DMS 273 treated with DMSO at 0.1 percent for 48 hours (cell line): ENCODE measurements at places on chromosomes 12 and 14.

GRCh38 chr12:38555620-38556591, 239.3 kb downstream of the ALG10B start:
- no peak for DNase-seq

DNA sequence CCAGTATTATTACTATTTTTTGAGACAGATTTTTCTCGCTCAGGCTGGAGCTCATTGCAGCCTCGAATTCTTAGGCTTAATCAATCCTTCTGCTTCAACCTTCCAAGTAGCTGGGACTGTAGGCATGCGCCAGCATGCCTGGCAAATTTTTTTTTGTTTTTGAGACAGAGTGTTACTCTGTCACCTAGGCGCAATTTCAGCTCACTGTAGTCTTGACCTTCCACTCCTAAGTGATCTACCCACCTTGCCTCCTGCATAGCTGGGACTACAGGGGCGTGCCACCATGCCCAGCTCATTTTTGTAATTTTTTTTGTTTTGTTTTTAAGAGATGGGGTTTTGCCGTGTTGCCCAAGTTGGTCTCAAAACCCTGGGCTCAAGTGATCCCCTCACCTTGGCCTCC, 15.2 kb downstream of the ERC1 start:
- no peak for DNase-seq

DNA sequence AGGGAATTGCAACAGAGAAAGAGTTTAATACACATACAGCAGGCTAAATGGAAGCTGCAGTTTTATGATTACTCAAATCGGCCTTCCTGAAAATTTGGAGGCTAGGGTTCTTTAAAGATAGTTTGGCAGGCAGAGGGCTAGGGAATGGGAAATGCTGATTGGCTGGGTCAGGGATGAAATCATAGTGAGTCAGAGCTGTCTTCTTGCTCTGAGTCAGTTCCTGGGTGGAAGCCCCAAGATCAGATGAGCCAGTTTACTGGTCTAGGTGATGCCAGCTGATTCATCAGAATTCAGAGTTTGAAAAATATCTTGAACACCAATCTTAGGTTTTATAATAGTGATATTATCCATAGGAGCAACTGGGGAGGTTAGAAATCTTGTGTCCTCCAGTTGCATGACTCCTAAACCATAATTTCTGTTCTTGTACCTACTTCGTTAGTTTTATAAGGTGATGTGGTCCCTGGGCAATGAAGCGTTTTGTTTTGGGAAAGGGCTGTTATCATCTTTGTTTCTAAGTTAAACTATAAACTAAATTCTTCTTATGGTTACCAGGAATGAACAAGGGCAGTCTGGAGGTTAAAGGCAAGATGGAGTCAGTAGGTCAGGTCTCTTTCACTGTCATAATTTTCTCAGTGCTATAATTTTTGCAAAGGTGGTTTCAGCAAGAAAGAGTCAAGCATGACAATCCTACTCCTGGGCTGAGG, 257.8 kb upstream of the CCDC196 start:
- DNase-seq: no peak

DNA sequence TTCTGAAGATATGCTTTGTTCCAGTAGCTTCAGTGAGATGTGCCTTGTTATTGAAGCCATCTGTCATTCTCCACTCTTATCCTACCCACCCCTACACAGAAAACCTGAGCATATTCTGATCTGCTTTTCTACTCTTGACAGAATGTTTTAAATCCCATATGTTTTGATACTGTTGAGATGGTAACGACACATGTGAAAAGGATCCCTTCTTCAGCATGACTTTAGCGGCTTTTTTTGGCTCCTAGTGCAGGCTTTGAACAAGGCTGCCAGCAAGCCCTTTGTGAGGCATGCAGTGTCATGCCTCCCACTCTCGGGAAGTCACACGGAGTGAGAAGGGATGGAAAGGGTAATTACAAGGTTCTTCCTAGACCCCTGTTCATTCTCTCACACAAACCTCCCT, 228.8 kb upstream of the RGS6 start:
- peak; percentile 17 for DNase-seq

DNA sequence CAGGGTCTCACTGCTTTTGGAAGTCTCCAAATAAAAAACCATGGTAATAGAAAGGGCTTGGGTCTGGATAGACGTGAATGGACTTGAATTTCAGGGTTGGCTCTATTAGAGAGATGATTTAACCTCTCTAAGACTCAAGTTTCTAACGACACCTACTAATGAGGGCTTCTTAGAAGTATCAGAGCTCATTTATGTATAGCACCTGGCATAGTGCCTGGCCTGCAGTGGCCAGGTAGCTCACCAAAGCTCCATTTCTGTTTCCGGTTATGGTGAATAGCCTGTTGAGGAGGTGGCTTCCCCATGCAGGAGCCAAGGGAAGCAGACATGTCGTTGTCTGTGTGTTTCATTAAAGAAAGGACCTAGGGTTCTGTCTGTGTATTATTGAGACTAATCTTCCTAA, 108.6 kb downstream of the ETV6 start:
- no peak for DNase-seq

DNA sequence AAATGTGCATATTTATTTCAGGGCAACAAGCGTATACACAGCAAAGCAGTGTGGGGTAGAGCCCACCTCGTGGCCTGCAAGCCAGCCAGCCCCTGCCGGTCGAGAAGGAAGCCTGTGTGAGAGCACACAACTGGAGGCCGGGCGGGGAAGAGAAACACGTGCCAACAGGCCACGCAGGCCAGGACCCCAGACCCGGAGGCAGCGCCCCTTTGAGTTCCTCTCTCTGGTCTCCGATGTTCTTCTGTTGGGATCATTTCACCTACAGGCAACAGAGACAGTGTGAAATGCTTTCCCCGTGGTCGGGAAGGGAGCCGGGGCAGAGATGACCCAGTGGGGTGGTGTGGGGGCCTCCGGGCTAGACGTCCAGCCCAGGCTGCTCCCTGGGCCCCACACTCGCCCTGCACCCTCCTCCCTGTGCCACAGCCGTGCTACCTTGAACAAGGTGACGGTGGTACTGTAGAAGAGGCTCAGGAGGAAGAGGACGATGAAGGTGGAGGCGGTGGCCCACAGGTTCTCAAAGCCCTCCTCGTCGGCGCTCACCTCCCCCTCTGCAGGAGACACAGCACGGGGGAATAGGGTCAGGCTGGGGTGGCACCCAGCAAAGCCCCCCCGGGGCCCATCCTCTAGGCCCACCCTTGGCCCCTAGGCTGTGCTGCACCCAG, 325.5 kb downstream of the TMEM121 start:
- DNase-seq: no peak

DNA sequence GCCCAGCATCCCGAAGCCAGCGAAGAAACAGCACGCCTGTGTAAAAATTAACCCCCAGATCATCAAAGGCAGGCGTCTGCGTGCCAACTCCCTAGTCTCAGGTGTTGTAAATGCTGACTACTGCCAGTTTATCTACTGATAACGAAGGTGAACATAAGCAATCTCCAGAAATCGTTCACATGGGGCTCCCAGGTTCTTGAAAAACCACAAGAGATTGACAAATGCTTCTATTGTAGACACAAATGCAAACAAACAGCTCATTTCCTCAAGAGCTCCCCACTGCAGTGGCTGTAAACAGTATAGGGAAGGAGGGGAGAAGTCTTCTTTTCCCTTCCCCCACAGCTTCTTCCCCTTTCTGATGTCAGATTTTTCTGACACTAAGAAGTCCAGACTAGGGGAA, 5.3 kb upstream of the PLEKHG3 start:
- DNase-seq: no peak

DNA sequence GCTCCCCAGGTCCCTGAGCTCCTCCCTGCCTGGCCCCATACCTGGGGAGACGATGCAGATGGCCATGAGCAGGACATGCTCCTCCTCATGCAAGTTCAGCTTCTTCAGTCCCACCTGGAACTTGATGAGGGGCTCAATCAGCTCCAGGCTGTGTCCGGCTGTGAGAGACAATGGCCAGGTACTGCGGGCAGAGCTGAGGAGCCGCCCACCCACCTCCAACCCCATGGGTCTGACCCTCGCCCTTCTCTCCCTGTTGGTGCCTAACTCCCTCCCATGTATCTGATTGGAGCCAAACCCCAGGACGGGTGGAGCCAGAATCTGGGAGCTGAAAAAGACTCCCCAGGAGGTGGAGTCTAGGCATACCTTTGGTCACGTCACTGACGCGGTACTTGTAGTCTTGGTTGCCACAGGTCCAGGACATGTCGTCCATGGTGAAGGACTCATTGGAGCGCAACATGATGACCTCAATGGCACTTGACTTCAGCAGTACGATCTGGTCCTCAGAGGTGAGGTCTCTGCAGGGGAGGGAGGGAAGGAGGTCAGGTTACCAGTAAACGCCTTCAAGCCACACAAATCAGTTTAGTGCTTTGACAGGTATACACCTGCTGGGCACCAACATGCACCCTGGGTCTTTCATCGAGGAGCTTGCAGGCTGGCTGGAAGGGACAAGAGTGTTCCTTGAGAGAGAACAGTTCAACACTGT, 26.7 kb upstream of the HDAC7 start:
- DNase-seq: no peak

- no peak for DNase-seq
These were observed 6.8 kb downstream of the LRRC74A start for GRCh38 chr14:76833011-76833410.

- DNase-seq: no peak
These were observed 52.2 kb upstream of the CD163 start for GRCh38 chr12:7555752-7556151.

DNA sequence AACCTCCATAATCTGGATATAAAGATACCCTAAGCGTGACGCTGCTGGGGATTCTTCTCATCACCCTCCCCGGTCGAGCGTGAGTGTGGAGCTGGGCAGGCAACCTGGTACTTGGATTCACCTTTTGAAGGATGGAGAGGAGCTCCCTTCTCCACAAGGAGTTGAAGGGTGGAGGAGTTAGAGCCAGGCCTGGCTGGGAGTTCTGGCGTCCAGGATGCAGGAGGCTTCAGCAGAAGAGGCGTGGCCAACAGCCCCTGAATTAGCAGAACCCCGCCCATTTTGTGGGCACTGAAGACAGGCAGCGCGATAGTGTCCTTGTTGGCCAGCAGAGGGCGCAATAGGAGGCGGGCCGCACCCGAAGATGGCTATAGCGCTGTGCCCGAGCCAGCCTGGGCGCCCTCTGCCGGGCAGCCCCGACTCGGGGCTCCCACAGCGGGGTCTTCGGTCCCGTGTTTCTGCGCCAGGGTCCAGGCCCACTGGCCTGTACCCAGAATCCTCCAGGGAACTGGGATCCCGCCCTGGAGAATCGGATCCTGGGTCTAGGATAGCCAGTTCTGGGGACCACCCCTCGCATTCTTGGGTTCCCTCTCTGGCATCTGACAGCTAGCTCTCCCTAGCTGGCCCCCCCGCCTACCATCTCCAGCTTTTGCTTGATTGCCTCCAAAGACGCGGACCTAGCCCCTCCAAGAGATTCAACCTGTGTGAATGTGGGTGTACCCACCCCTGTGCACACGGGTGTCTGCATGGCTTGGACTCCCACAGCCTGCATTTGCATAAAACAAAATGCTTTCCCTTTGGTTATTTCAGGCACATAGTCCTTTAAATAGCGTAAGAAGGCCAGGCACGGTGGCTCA, 26.0 kb upstream of the SMUG1 start:
- peak; percentile 60 for DNase-seq

- DNase-seq: no peak
These were observed 75.1 kb downstream of the GLT1D1 start for GRCh38 chr12:128928361-128928760.

GRCh38 chr14:76697246-76697905, 63.9 kb upstream of the VASH1 start:
- DNase-seq: no peak

GRCh38 chr12:13375583-13376345, 179.2 kb downstream of the EMP1 start:
- DNase-seq: peak; percentile 24

DNA sequence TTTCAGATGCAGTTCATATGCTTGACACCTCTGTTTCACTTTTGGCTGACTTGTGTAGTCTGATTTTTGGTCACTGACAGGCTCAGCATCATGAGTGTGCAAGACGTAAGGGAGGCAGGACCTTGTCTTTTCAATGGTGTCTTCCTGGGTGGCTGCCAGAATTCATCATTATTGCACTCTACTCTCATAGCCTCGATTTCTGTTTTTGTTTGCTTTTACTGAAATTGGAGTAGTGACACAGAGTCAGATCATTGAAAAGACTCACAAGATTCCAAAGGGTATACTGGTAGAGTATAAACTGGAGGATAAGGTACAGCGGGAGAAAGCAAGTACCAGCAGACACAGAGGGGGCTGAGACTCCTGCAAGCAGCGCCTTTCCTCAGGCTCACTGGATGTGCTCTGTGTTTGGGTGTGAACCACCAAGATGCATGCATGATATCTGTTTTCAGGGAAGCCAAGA, 126.3 kb upstream of the FGD4 start:
- no peak for DNase-seq

- DNase-seq: no peak
These were observed 352.6 kb downstream of the BCL11B start for GRCh38 chr14:98919434-98919833.

- DNase-seq: no peak
These were observed 378.9 kb downstream of the FUT8 start for GRCh38 chr14:65791191-65791981.

- DNase-seq: no peak
These were observed 82.3 kb downstream of the SPPL3 start for GRCh38 chr12:120821878-120822277.

GRCh38 chr12:45273717-45274271, 57.9 kb downstream of the ANO6 start:
- no peak for DNase-seq

DNA sequence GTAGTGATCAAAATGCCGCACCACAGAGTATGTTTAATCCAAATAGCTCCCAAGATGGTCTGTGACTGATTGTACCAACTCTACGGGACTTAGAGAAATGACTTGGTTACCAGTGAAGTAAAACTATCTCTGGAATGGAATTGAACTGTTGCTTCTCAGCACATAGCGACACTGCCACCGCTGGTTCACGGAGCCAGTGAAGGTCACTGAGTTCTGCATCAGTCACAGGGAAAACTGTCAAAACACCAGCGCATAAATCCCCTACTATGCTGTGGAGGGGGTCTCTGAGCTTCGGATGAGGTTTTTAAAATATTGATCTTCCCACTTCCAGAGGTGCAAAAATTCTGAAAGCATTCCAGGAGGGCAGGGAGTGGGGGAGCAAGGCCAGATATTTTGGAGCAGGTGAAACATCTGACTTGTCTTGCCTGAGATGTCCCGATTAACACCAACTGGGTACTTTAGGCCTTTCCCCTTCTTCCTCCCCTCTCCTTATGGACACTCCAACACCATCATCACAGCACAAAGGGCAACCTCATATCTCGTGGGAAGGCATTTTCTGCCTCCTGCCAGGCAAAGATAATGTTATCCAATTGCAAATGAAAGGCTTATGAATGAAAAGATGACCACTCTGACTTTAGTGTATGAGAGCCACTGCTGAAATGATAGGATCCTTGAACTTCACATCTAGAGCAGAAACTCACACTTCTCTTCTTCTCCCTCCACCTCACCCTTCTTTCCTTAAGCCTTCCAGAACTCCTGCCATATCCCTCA, 2.0 kb upstream of the PLXNC1 start:
- DNase-seq: no peak

- DNase-seq: no peak
These were observed 496.5 kb upstream of the ATP2B1 start for GRCh38 chr12:90205165-90205564.
